ENCODE measurements at places on chromosomes 4 and X. TPM values are rescaled to one million over a fixed set of nuclear protein-coding genes. Genes with fewer than 3 reads are reported as not detected.

Gene RAB9B
- 2.8 TPM for total RNA-seq

DNA sequence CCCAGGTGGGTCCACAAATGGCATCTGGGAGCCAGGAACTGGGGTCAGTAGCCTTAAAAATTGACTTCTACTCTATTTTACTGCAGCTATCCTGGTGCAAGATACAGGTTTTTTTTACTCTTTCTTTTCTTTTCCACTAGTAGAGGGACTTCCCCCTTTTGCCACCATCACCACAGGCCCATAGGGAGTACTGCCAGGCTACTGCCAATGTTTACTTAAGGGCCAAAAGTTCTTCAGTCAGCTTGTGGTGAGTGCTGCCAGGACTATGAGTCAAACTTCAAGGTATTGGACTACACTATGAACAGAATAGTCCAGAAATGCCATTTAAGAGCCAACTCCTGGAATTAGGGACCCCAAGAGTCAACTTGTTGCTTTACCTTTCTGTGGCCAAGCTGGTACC lies 94.7 kb downstream of the EDA2R start:
- DNase-seq = no peak

GRCh38 chr4:82090717-82091116 lies 283.1 kb downstream of the HNRNPD start:
- DNase-seq = no peak

- no peak for DNase-seq
Measured at GRCh38 chr4:119087656-119088055, 48.0 kb upstream of the MYOZ2 start.

- no peak for DNase-seq
Measured at GRCh38 chr4:148447681-148448080, 5.5 kb upstream of the NR3C2 start.

- DNase-seq = no peak
Measured at GRCh38 chr4:70613306-70614183, 15.0 kb upstream of the ENAM start.

Gene PRAF2
- total RNA-seq = 13.9 TPM

DNA sequence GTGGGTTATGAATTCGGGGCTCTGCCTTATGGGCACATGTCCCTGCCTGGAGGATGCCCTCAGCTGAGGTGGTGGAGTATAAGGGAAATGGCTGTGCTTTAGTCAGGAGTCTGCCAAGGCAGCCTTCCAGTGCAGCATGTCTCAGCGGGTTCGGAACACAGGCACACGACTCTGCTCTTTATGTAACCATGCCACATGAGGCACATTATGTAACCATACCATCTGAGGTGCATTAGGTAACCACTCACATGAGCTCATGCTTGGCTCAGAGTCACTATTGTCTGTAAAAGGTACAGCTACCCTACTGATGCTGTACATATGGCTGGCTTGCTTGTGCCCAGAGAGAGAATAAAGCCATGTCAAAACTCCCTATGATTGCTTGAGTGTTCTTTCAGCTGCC lies 723.6 kb downstream of the TRAM1L1 start:
- DNase-seq = no peak

- DNase-seq = no peak
Measured at GRCh38 chrX:155819525-155819924, 61.6 kb upstream of the VAMP7 start.

Gene STS
- 10.0 TPM for total RNA-seq

- DNase-seq = no peak
Measured at GRCh38 chrX:135000516-135000915, 9.7 kb downstream of the SMIM10 start.

DNA sequence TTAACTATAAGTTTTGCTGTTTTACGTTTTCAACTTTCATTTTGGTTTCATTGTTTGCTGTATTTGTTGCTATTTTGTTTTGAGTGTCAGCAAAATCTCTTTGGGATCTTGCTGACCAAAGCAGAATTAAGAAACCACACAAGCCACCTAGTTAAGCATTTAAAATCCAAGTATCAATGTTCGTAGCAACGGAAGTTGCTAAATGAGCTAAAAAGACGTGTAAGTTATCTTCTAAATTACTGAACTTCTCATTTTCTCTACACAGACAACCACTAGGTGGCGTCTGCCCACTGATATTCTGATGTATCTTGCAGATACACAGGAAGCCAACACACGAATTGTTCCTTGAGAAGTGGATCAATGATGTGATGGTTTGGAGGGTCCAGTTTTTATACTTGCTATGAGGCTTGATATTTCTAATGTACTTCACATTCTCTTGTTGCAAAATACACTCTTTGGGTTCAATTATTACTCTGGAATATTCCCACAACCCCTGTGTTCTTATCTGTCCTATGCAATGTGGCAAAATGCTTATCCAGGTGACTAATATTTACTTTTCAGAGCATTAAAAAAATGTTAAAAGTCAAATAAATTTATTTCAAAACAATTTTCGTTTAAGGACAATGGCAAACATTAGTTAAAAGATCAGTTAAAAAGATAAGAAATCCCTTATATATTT lies 250.5 kb downstream of the TECRL start:
- peak; percentile 63 for DNase-seq

DNA sequence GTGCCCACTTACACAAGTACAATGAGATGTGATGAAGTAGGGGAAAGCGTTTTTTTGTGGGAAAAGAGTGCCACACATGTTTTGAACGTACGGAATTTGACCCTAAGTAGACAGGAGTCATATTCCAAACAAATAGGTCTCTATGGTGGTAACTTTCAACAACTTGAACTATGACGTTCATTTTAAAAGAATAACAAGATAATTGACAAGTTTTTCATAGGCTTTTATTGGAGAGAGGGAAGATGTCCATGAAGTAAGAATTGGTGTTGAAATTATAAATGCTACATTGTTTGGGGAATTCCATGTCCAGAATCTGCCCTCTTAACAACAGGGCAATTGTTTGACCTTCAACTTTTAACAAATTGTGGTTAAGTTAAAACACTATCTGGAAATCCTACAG lies 126.5 kb downstream of the GASK1B start:
- no peak for DNase-seq

DNA sequence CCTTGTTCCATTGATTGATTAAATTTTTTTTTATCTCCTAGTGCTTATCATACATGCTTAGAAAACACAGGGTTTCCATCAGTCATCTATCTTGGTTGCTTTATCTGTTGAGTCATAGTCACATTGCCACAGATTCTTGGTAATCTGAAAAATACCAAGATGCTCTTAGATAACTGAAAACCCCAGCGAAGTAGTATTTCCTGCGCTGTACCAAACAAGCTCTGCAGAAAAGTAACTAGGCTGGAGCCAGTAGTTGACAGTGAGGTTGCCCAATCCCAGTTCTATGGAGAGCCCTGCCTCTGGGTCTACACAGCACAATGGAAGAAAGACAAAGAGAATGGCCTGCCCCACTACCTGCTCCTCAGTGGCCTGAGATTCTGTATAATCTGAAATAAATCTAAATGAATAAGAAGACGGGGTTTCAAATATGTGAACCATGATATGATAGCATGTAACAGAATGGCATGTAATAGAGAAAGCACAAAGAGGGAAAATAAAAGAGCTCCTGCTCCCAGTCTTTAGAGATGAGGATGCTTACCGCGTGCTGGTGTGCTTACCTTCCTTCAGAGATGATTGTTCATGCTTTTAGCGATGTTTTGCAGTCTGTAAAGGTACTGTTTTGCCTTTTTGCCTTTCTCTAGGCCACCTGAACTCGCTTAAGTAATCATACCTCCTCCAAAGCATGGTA lies 55.3 kb upstream of the RAPGEF2 start:
- DNase-seq = no peak
